ENCODE measurements at places on chromosomes 5 and 9. TPM values are rescaled to one million over a fixed set of nuclear protein-coding genes. Genes with fewer than 3 reads are reported as not detected.

DNA sequence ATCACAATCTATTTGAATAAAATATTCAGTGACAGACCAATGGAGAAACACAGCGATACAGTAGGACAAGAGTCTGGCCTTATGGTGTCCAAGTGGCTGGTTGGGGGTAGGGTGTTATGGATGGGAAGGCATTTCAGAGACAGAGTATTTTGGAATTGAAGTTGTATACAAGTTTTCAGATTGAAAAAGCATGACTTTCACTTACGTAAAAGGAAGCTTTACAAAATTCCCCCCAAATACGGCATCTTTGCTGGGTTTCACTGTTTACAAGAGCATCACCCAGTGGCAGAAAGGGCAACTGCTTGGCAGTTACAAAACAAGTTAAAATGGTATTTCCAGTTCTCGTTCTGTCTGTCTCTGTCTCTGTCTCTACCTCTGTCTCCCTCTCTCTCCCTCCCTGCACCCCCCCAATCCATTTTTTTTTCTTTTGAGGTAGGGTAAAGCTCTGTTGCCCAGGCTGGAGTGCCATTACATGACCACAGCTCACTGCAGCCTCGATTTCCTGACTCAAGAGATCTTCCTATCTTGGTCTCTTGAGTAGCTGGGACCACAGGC, 86.2 kb downstream of the PTPN3 start:
- no peaks in the 10 kb centered on the region for H3K4me1 ChIP-seq
- no peak overlapping the region for H3K4me3 ChIP-seq
- no peaks in the 10 kb centered on the region for H3K27me3 ChIP-seq
- H3K36me3 ChIP-seq: no peaks in the 10 kb centered on the region
- no peak for DNase-seq

DNA sequence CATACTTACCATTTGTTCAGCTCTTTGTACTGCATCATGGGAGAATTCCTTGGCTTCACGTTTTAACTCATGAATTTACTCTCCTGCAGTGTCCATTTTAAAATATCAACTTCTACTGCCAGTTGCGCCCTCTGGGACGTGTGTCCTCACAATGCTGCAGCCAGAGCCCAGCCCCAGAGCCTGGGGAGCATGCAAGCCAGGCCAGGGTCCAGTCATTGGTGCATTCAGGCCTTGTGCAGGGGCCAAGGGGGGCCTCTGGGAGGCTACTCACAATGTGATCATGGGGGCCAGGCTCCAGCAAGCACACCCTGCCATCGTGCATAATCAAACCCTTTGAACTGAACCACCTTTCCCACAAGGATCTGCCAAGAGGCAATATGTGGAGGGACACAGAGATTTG, 105.6 kb upstream of the CCDC112 start:
- no peaks in the 10 kb centered on the region for H3K4me1 ChIP-seq
- no peak overlapping the region for H3K27ac ChIP-seq
- DNase-seq: no peak
- H3K36me3 ChIP-seq: no peaks in the 10 kb centered on the region
- H3K27me3 ChIP-seq: no peaks in the 10 kb centered on the region

GRCh38 chr5:5350101-5350500, 72.4 kb upstream of the ICE1 start:
- no peaks in the 10 kb centered on the region for H3K4me1 ChIP-seq
- H3K27me3 ChIP-seq: no peaks in the 10 kb centered on the region

- no peaks in the 10 kb centered on the region for H3K27me3 ChIP-seq
- DNase-seq: no peak
- H3K4me3 ChIP-seq: no peak overlapping the region
- H3K36me3 ChIP-seq: no peaks in the 10 kb centered on the region
Measured at GRCh38 chr9:2693056-2693455, 24.3 kb upstream of the KCNV2 start.

GRCh38 chr9:33167972-33168461, 881 bp upstream of the B4GALT1 start:
- peaks cover 42% of the 10 kb centered on the region for H3K4me1 ChIP-seq
- H3K36me3 ChIP-seq: no peaks in the 10 kb centered on the region
- H3K27ac ChIP-seq: peak overlapping the region; percentile 94
- H3K27me3 ChIP-seq: no peaks in the 10 kb centered on the region

- H3K36me3 ChIP-seq: no peaks in the 10 kb centered on the region
- no peak for DNase-seq
- H3K27ac ChIP-seq: peak overlapping the region; percentile 47
Measured at GRCh38 chr9:134644725-134645606, 3.4 kb downstream of the COL5A1 start.

- H3K36me3 ChIP-seq: peaks cover 55% of the 10 kb centered on the region
- H3K27me3 ChIP-seq: no peaks in the 10 kb centered on the region
- peaks cover 6% of the 10 kb centered on the region for H3K4me1 ChIP-seq
- no peak overlapping the region for H3K27ac ChIP-seq
Measured at GRCh38 chr5:115616892-115617291, 8.9 kb downstream of the TMED7 start.

DMRT3 gene
- total RNA-seq: not detected

GRCh38 chr5:58773744-58774441, 191.0 kb downstream of the RAB3C start:
- no peaks in the 10 kb centered on the region for H3K4me1 ChIP-seq
- no peak overlapping the region for H3K4me3 ChIP-seq
- no peak overlapping the region for H3K27ac ChIP-seq
- no peaks in the 10 kb centered on the region for H3K27me3 ChIP-seq
- no peaks in the 10 kb centered on the region for H3K36me3 ChIP-seq

DNA sequence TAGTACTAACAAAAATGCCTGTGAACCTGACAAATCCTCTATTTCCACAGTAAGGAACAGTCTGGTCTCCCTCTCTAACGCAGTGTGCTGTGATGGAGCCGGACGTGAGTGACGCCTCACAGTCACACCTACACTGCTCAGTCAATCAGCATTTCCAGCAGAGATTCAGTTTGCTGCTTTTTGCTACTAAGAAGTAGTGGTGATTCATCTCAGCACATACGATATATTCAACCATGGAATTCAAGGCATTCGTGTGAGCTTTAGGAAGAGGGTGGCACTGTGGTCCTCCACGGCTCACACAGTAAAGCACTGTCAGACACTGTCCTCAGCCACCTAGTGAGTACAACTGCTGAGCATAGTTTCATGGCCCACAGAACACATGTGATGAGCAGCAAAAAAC, 70.9 kb downstream of the SETX start:
- H3K36me3 ChIP-seq: peaks cover 100% of the 10 kb centered on the region
- peaks cover 3% of the 10 kb centered on the region for H3K4me1 ChIP-seq
- no peak overlapping the region for H3K27ac ChIP-seq
- DNase-seq: no peak
- H3K27me3 ChIP-seq: no peaks in the 10 kb centered on the region

THBS4 gene
- total RNA-seq: 1.2 TPM

FGF1 gene
- total RNA-seq: 1.8 TPM

GRCh38 chr5:79074641-79075040, 5.1 kb downstream of the BHMT2 start:
- H3K4me3 ChIP-seq: no peak overlapping the region
- no peaks in the 10 kb centered on the region for H3K36me3 ChIP-seq
- no peak overlapping the region for H3K27ac ChIP-seq
- no peaks in the 10 kb centered on the region for H3K4me1 ChIP-seq
- DNase-seq: no peak

TXNDC8 gene
- total RNA-seq: not detected

DNA sequence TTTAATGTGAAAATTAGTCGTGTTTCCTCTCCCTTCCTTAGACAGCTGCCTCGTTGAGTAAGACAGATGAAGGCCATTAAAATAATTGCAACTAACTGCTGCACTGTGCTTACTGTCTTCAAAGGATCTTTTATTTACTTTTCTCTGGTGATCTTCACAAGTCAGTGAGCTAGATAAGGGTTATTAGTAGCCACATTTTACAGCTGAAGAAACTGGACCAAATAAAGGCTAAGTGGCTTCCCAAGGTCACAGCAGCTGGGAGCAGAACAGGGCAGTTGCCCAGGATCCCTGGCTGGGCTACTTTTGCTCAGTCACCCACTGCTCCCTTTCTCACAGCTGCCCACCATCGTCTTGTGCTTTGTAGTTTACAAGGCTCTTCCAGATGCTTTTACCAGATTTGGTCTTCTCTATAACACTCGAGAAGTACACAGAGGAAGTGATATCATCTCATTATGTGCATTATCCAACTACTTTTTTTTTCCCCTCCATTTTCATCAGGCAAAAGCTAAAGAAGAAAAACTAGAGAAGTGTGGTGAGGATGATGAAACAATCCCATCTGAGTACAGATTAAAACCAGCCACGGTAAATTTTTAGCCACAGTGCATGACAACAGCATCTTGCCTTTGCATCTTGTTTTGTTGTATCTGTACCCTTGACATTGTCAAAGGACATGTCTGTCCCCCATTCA, 61.8 kb downstream of the ERAP1 start:
- H3K27me3 ChIP-seq: no peaks in the 10 kb centered on the region
- no peak overlapping the region for H3K4me3 ChIP-seq
- no peak for DNase-seq
- peaks cover 99% of the 10 kb centered on the region for H3K36me3 ChIP-seq

GRCh38 chr5:174920906-174921550, 196.6 kb downstream of the MSX2 start:
- no peaks in the 10 kb centered on the region for H3K36me3 ChIP-seq
- H3K27me3 ChIP-seq: no peaks in the 10 kb centered on the region
- H3K4me3 ChIP-seq: no peak overlapping the region
- DNase-seq: no peak
- no peak overlapping the region for H3K27ac ChIP-seq

- DNase-seq: no peak
- no peak overlapping the region for H3K4me3 ChIP-seq
- peaks cover 9% of the 10 kb centered on the region for H3K4me1 ChIP-seq
- no peak overlapping the region for H3K27ac ChIP-seq
Measured at GRCh38 chr9:137233143-137233980, 2.7 kb downstream of the SLC34A3 start.

DNA sequence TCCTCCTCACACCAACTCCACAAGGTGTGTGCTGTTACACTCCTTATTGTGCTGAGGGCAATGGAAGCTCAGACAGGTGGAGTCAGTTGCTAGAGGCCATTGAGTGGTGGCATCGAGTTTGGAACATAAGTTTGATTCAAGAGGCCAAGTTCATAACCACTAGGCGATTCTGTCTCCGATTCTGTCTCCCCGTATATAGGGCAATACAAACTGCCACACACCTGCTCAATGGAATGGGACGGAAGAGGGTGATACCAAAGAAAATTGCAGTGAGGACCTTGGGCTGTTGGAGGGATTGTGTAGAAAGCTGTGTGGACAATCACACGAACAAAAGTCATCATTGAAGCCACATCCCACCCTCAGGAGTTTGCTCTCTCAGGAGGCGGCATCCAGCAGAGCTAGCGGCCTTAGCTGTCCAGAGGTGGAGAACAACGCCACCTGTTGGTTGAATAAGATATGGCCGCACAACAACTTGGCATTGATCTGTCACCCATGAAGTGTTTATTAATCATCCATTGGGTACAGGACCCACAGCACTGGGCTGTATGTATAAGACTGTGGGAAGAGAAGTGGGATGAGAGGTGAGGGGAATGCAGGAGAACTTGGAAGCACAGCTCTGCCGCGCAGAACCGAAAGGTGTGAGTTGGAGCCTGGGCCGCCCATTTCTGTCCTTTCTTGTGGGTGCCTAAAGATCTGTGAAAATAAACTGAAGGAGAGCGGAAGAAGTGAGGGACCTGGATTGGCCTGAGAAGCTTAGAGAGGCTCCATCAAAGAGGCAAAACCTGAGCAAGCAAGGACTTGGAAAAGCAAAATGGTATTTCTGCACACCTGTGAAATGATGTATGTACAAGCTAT, 16.1 kb upstream of the NEUROG1 start:
- DNase-seq: no peak
- H3K27ac ChIP-seq: no peak overlapping the region
- H3K36me3 ChIP-seq: no peaks in the 10 kb centered on the region

FGFR4 gene
- 109 TPM for total RNA-seq

LCP2 gene
- total RNA-seq: 83.1 TPM

DNA sequence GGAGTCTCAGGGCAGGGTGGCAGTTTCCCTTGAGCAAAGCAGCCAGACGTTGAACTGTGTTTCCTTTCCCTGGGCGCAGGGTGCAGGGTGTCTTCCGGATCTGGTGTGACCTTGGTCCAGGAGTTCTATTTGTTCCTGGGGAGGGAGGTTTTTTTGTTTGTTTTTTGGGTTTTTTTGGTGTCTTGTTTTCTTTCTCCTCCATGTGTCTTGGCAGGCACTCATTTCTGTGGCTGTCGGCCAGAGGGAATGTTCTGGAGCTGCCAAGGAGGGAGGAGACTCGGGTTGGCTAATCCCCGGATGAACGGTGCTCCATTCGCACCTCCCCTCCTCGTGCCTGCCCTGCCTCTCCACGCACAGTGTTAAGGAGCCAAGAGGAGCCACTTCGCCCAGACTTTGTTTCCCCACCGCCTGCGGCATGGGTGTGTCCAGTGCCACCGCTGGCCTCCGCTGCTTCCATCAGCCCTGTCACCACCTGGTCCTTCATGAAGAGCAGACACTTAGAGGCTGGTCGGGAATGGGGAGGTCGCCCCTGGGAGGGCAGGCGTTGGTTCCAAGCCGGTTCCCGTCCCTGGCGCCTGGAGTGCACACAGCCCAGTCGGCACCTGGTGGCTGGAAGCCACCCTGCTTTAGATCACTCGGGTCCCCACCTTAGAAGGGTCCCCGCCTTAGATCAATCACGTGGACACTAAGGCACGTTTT, 3.5 kb upstream of the PHYHD1 start:
- H3K27ac ChIP-seq: peak overlapping the region; percentile 87
- H3K4me3 ChIP-seq: peak overlapping the region; percentile 19
- peaks cover 75% of the 10 kb centered on the region for H3K4me1 ChIP-seq
- peaks cover 18% of the 10 kb centered on the region for H3K36me3 ChIP-seq

GRCh38 chr9:22307013-22307711, 139.5 kb upstream of the DMRTA1 start:
- H3K4me3 ChIP-seq: no peak overlapping the region
- no peak overlapping the region for H3K27ac ChIP-seq
- H3K36me3 ChIP-seq: no peaks in the 10 kb centered on the region
- H3K4me1 ChIP-seq: no peaks in the 10 kb centered on the region
- DNase-seq: no peak

- H3K4me1 ChIP-seq: no peaks in the 10 kb centered on the region
- H3K27me3 ChIP-seq: no peaks in the 10 kb centered on the region
- H3K36me3 ChIP-seq: no peaks in the 10 kb centered on the region
- H3K4me3 ChIP-seq: no peak overlapping the region
- H3K27ac ChIP-seq: no peak overlapping the region
Measured at GRCh38 chr5:5755888-5756287, 333.4 kb downstream of the ICE1 start.

- no peaks in the 10 kb centered on the region for H3K4me1 ChIP-seq
- H3K27ac ChIP-seq: no peak overlapping the region
- DNase-seq: no peak
Measured at GRCh38 chr5:174655351-174655750, 69.0 kb upstream of the MSX2 start.
